ENCODE measurements at places on chromosomes 3 and 15.

DNA sequence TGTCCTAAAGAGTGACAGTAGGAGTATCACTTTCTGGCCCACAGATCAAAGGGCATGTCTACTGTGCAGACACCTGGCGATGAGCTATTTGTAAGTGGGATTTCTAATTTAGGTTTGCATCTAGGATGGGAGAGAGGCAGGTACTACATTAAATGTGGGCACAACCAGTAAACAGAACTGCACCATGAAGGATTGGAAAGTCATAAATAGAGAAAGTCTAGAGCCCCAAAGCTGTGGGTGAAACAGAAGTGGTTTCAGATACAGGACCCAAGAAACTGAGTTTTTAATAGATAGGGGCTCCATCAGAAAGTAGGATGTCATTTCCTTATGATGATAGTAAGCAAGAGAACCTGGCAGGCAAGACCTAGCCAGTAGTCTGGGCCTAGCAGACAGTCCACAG is 35.2 kb upstream of the SPPL2A start:
- DNase-seq, result peak; percentile 18

- DNase-seq, result no peak
These were observed 399.3 kb upstream of the RGMA start for GRCh38 chr15:93488296-93488713.

DNA sequence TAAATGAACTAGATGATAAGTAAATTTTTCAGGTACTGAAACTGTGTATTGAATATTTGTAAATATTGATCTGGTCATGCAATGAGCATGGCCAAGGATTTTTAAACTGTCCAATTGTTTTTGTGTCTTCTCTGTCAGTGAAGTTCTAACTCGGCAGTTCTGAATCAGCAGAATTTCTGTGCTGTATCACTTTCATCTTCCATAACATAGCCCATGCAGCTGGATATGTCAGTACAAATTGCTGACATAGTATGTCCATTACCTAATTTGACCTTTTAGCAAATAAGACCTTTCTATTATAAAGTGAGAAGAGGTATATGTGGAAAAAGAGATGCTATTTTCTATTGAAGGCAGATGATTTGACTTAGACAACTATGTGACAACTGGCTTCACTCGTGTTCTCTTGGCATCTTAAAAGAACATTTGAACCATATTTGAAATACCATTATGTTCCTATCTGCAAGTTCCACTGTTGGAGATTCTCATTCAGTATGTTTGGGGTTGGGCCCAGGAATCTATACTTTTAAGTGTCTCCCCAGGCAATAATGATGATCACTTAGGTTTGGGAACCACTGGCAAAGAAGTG is 90.4 kb downstream of the CMSS1 start:
- DNase-seq, result no peak

GRCh38 chr3:7877312-7877711 is 624.3 kb upstream of the LMCD1 start:
- no peak for DNase-seq

- DNase-seq, result no peak
These were observed 954 bp downstream of the CLDN11 start for GRCh38 chr3:170419557-170420087.

GRCh38 chr15:82530606-82531379 is 9.5 kb downstream of the RPS17 start:
- DNase-seq, result peak; percentile 52

DNA sequence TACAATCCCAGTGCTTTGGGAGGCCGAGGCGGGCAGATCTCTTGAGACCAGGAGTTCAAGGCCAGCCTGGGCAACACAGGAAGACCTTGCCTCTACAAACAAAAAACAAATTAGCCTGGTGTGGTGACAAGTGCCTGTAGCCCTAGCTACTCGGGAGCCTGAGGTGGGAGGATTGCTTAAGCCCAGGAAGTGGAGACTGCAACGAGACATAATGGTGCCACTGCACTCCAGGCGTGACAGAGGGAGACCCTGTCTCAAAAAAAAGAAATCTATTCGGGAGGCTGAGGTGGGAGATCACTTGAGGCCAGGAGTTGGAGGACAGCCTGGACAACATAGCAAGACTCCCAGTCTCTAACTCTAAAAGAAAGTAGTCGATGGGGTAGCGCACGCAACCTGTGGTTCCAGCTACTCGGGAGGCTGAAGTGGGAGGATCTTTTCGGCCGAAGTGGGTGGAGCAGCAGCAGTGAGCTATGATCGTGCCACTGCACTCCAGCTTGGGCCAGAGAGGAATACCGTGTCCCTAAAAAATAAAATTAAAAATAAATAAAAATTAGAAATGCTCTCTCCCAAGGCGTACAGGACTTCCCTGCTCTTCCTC is 775 bp downstream of the C3orf33 start:
- DNase-seq, result no peak

DNA sequence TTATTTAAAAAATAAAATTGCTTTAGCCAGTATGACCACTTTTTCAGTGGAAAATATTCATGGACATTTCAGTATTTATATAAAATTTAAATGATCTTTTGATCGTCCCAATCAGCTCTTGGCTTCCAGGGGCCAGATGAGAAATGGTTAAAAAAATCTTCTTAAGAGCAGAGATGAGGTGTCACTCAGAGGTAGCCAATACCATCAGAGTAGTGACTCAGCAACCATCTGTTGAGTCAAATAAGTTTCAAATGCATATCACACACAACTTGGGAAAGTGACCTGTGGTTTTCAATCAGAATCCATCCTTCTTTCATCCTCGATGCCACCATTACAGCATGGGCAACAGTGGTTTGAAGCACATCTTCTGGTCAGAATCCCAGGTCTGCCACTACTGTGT is 958.8 kb upstream of the NR2F2 start:
- DNase-seq, result no peak

- DNase-seq, result no peak
These were observed 99.7 kb downstream of the ROBO2 start for GRCh38 chr3:77139624-77140023.

GRCh38 chr3:197375001-197375441 is 76.6 kb upstream of the DLG1 start:
- DNase-seq, result no peak

DNA sequence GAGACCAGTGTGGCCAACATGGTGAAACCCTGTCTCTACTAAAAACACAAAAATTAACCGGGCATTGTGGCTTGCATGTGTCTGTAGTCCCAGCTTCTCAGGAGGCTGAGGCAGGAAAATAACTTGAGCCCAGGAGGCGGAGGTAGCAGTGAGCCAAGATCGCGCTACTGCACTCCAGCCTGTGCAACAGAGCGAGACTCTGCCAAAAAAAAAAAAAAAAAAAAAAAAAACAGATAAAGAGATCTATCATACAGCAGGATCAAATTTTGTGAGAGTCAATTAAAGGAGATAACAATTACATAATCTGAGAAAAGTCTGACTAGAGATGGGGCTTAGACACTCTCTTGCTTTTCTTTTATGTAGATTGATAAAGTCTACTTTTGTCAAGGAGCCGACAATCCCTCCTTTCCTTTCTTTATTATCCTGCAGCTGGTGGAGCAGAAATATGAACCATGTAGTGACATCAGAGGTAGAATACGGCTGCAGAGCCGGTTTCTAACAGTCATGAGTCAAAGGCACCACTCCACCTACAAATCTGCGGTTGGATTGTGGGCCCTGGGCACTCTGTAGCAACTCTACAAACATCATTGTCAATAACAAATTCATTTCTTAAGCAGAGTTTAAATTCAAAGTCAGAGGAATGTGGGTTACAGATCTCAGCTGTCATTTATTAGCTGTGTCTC is 9.0 kb downstream of the C2CD4A start:
- no peak for DNase-seq

DNA sequence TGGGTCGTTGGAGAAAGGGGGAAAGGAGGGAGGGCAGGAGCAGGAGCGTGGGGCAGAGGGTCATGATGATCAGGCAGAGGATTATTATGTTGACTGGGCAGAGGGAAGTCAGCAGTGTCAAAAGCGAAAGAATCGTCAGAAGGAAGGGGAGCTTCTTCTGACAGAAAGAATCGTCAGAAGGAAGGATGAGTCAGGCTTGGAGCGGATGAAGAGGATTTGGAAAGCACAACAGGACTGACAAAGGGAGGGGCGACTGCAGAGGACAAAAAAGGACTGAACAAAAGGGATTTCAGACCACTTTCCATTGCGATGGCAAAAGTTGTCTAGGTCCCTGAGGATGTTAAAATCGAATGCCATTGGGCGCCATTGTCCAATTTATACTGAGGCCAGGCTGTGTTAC is 1053.5 kb downstream of the SI start:
- DNase-seq, result no peak

DNA sequence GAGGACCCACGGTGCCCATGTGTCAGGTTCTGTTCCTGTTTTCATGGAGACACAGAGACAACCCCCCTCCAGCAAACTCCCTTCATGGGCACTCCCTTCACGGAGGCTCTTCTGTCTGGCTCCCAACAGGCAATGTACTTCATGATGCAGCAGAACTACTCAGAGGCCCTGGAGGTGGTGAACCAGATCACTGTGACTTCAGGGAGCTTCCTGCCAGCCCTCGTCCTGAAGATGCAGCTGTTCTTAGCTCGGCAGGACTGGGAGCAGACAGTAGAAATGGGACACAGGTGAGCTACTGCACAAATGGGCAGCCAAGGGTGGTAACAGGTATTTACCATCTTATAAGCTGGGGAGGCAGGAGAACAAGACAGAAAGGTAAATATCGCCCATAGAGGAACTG is 7.0 kb downstream of the TTC21A start:
- no peak for DNase-seq

DNA sequence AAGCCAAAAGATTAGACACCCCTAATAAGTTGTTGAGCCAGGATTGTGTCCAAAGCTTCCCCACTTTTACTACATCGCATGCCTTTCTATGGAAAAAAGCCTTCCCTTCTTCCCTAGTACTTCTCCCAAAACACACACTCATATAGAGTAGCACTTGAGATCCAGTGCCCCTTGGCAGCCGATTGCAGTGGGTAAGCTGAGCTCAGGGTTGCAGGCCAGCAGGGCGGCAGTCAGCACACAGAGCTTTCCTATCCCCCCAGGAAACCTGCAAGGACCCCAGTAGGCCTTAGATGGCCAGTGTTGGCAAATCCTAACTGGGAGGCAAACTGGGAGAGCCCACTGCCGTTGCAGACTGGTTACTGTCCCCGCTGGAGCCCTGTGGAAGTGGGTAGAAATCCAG is 75.7 kb upstream of the C15orf39 start:
- no peak for DNase-seq

DNA sequence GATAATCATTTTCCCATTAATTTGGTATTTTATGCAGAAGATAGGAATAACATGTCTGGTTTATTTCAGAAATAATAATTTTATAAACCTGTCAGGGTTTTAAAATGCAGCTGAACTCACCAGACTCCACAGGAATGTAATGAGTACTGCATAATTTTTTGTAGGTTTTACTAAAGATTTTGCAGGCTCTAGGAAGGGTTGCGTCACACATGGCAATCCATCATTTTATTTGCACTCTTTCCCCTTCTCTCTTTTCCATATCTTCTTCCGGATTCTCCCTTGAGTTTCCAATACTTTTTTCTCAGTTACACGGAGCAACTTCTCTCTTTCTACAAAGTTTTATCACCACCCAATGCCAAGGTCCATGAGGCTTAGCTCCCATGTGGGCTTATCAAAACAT is 234.7 kb downstream of the NFKBIZ start:
- no peak for DNase-seq

GRCh38 chr3:14188041-14188754 is 9.6 kb downstream of the LSM3 start:
- DNase-seq, result no peak

- DNase-seq, result peak; percentile 65
These were observed 6.2 kb downstream of the MELTF start for GRCh38 chr3:197023241-197023997.
